Activated CD4-positive, alpha-beta T cell treated with anti-CD3 and anti-CD28 coated beads for 24 hours (primary cell): ENCODE measurements at places on chromosomes 5 and 9.

GRCh38 chr5:139588962-139589361 lies 27.8 kb downstream of the UBE2D2 start:
- no peak for DNase-seq

DNA sequence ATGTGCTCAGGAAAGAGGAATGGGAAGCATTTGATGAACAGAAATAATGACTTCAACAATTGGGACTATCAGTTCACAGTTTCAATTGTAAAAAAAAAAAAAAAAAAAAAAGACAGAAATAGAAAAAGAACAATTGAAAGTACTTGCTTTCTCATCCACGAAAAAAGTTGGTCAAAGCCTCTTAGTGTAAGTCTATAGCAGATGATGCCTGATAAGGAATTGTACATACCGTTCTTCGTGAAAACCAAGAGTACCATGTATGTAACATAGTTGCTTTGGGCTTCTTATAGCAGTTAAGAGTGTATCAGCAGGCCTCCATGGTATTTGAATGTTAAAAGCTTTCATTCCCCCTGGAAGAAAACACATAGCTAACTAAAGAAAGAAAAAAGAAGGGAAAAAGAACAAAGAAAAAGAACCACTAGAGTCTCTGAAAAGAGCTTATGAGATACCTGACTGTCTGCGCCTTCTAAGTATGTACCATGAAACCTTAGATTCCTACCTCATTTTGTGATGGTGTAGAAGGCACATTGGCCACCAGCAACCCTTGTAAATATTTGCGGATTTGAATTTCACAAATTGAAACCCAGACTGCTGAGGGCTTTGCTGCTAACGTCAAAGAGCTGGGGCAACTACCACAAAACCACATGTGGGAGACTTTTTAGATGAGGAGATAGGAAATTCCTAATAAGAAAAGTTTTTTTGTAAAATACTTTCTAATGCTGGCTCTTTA lies 75.2 kb downstream of the TMC1 start:
- DNase-seq: no peak

GRCh38 chr9:127163409-127163808 lies 41.0 kb upstream of the ANGPTL2 start:
- no peak for DNase-seq

GRCh38 chr9:96344458-96345180 lies 38.9 kb downstream of the SLC35D2 start:
- DNase-seq: no peak

- no peak for DNase-seq
Observed at GRCh38 chr5:14022971-14023370, 78.5 kb upstream of the DNAH5 start.

DNA sequence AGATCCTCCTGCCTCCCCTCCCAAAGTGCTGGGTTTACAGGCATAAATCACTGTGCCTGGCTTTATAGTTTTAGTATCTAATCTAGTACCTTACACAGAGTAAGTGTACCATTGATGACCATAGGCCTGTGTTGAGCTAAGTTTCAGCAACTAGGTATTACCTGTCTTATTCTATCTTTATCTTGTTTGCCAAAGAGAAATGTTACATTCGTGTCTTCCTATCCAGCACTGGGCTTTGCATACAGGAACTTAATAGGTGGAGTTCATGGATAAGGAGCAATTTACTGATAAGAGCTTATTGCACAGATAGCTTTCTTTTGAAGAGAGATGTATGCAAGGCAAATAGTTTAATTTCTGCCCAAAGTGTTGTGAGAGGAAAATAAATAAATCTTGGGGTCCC lies 30.5 kb downstream of the TXNDC8 start:
- no peak for DNase-seq

DNA sequence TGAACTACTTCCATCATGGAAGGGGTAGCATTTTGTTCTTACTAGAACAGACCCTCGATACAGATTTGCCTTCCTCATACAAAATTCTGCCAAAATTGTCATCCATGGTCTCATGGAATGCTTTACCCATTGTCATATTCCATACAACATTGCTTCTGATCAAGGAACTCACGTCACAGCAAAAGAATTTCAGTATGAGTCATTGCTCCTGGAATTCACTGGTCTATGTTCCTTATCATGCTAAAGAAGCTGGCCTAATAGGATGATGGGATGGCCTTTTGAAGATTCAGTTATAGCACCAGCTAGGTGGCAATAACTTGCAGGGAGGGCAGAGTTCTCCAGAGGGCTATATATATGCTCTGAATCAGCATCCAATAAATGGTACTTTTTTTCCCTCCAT lies 18.2 kb upstream of the FNIP1 start:
- no peak for DNase-seq

DNA sequence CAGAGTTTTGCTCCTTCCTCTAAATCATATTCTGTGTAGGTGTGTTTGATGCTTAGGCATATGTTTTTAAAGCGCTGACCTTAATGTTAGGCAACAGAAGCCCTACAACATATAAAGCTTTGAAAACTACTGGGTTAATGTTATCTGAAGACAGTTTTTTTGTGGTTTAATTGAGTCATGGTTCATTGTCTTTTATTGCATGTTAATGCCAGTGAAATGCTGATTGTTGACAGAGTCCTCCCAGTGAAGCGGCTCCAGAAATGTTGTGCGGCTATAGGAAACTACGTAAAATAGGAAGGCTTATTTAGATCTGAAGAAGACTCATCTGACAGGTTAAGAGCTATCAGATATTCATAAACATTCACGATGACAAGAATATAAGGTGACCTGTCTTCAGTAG lies 424.6 kb downstream of the CCDC171 start:
- no peak for DNase-seq

- DNase-seq: no peak
Observed at GRCh38 chr5:171520300-171521174, 101.1 kb downstream of the FGF18 start.

GRCh38 chr5:112371067-112371466 lies 48.0 kb downstream of the EPB41L4A start:
- DNase-seq: no peak

DNA sequence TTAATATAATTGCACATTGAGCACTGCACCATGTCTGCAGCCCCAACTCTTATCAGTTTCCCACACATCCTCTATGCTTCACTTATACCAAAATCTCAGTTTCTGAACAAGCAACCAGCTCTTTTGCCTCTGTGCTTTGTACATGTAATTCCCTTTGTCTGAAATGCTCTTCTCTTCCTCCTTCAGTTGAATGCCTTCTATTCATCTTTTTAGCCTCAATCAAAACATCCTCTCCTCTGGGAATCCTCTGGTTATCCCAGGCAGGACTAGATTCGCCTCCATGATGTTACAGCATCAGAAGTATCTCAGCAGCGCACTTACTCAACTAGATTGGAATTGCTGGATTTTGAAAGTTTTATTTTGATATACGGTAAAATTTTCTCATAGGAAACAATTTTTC lies 143.3 kb downstream of the GAS1 start:
- DNase-seq: no peak

DNA sequence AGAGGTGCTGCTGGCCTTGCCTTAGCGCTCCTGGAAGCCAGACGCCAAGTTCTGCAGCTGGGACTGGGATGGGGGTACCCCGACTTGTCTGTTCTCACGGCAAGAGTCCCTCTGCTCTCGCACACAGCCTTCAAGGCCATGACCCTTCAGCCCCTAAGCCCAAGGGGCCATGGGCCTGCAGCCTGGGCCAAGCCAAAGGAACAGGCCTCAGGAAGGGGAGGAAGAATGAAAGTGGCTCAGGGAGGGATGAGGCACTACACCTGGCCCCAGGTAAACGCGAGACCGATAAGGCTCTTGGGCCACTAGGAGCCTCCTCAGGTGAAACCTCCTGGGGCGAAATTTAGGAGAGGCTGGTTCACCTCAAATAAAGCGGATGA lies 3.9 kb downstream of the EBF1 start:
- no peak for DNase-seq

GRCh38 chr9:95018099-95018936 lies 291.8 kb downstream of the AOPEP start:
- no peak for DNase-seq

GRCh38 chr9:77938163-77938562 lies 93.4 kb downstream of the GNAQ start:
- no peak for DNase-seq

- DNase-seq: no peak
Observed at GRCh38 chr5:169796731-169797130, 159.7 kb downstream of the DOCK2 start.

GRCh38 chr9:88291856-88292255 lies 96.4 kb upstream of the SPIN1 start:
- DNase-seq: no peak

DNA sequence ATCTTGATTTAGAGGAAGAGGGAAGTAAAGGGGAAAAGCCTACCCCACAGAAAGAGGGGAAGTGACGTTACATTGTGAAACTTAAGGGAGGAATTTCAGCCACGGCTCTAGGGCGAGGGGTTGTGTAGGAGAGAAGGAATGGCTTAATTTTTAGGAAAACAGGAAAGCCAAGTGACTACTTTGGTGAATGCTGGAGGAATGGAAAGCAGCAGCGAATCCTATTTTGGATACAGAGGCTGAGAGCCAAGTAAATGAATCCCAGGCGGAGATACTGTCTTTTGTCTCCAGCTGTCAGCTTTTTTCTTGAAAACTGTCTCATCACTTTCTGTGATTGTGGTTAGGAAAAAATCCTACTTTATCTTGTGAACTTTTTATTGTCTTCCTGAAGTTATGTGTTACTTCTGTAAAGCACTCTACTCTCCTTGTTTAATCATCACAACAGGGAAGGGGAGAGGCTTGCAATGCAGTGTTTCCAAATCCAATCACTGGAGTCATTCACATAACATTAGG lies 188.4 kb downstream of the TSSK1B start:
- DNase-seq: no peak

DNA sequence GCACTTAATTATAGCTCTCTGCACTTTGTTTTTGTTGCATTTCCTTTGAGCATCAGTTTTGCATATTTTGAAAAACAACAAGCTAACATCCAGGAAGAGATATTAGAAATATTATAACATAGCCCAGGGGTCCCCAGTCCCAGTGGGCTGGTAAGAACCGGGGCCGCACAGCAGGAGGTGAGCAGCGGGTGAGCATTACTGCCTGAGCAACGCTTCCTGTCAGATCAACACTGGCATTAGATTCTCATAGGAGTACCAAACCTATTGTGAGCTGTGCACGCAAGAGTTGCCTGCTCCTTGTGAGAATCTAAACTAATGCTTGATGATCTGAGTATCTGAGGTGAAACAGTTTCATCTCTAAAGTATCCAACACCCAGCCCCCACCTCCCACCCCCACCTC lies 675.9 kb upstream of the ZNF608 start:
- DNase-seq: no peak

DNA sequence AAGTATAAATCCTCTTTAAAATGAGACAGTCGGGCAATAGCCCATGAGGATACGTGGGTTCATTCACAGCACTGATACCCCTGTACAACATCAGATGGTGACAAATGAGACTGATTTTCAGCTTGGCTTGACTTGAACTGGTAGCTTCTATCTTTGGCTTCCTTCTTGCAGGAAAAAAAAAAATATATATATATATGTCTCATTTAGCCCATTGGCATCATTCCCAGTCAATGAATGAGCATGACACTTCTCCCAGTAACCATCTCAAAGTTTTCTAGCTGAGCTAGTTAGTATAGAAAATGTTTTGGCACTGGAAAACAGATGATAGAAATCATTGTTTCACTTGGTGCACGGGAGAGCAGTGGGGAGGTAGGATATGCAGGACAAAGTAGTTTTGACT lies 222.5 kb upstream of the TAS2R1 start:
- DNase-seq: no peak

DNA sequence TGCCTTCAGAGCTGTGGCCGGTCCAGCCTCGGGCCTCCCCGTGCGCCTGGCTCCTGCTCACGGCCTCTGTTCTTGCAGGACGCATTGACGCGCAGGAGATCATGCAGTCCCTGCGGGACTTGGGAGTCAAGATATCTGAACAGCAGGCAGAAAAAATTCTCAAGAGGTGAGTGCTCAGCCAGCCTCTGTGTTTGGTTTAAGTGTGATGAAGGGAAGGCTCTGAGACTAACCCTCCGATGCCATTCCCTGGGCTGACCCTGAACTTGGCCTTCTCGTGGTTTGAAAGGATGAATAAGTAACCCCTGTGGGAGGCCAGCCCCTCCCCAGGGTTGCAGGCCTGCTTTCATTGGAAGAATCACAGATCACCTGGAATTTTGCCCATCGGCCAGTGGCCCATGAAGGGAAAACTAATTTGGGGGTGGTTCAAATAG lies 26.3 kb downstream of the PTGES2 start:
- DNase-seq: no peak

- no peak for DNase-seq
Observed at GRCh38 chr5:96855031-96855872, 21.0 kb upstream of the ERAP2 start.

- no peak for DNase-seq
Observed at GRCh38 chr5:171432076-171432475, 12.6 kb downstream of the FGF18 start.

- no peak for DNase-seq
Observed at GRCh38 chr5:74665273-74665672, 19.8 kb upstream of the HEXB start.

DNA sequence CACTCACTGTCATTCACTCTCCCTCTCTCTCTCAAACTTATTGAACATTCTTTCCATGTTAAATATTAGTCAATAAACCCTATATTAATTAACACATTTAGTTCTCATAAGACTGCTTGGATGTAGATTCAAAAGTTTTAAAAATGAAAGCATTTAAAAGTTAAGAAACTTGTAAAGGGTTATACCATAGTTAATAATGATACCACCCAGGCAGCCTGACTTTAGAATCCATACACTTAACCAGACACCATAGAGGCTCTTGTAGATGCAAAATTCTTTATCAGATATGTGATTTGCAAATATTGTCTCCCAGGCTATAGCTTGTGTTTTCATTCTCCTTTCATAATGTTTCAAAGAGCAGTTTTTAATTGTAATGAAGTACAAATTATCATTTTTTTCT lies 335.8 kb upstream of the ACTBL2 start:
- DNase-seq: no peak

DNA sequence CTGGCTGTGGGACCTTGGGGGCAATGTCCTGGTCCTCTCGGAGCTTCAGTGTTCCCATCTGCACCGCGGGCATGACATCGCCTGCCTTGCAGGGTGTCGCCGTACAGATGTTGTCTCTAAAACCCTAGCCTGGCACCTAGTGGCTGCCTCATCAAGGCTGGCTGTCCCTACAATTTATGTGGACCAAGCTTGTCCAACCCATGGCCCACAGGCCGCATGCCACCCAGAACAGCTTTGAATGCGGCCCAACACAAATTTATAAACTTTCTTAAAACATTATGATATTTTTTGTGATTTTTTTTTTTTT lies 18.3 kb upstream of the ASS1 start:
- DNase-seq: no peak

GRCh38 chr5:103216137-103216536 lies 42.4 kb upstream of the MACIR start:
- no peak for DNase-seq

GRCh38 chr5:68178579-68178978 lies 37.0 kb upstream of the PIK3R1 start:
- no peak for DNase-seq

- DNase-seq: no peak
Observed at GRCh38 chr9:121944711-121945191, 148.4 kb downstream of the TTLL11 start.

DNA sequence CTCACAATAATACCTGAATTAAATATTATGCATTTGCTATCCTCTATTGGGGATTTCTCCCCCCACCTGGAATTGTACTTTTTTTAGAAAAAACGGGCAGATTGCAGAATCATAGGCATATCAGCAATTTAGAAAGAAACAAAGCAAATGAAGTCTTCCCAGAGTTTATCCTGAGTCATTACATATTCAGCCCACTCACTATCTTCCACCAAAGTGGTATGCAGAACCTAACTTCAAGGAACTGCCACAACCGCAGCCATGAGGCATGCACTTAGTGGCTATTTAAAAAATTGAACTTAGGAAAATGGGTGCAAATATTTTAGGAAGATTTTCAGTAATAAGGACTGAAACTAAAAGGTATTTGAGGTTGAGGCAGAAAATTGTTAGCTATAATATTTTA lies 48.6 kb downstream of the UBAP1 start:
- DNase-seq: no peak
